NCI-H1436 (cell line): ENCODE measurements at places on chromosomes 3 and 15.

DNA sequence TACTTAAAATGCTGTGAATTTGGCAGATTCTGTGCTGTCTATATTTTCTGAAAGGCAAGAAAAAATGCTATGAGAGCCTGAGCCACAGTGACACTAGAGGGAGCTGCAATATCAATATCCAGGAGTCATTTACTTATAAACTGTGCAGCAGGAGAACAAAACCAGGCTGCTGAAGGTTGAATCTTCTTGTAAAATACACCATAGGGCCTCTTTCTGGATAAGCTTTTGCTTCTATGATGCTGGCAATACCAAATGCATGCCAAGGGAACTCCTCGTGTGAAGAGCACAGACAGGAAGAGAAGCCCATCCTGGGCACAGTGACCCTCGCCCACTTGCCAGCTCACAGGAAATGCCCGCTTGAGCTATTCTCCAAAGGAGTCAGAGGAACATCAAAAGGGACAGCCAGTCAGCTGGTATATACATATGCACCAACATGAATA is 48.0 kb upstream of the TSPAN3 start:
- peak; percentile 7 for DNase-seq

DNA sequence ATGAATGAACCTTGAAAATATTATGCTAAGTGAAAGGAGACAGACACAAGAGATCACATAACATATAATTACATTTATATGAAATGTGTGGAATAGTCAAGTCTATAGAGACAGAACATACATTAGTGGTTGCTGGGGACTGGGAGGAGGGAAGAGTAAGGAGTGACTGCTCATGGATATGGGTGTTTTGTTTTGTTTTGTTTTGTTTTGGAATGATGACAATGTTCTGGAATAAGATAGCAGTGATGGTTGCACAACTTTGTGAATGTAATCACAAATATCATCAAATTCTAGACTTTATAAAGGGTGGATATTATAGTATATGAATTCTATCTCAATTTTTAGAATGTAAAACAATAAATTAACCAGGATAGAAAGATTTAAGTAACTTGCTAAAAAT is 57.4 kb upstream of the PHLDB2 start:
- no peak for DNase-seq

- no peak for DNase-seq
Observed at GRCh38 chr15:99385865-99386264, 134.6 kb downstream of the LRRC28 start.

DNA sequence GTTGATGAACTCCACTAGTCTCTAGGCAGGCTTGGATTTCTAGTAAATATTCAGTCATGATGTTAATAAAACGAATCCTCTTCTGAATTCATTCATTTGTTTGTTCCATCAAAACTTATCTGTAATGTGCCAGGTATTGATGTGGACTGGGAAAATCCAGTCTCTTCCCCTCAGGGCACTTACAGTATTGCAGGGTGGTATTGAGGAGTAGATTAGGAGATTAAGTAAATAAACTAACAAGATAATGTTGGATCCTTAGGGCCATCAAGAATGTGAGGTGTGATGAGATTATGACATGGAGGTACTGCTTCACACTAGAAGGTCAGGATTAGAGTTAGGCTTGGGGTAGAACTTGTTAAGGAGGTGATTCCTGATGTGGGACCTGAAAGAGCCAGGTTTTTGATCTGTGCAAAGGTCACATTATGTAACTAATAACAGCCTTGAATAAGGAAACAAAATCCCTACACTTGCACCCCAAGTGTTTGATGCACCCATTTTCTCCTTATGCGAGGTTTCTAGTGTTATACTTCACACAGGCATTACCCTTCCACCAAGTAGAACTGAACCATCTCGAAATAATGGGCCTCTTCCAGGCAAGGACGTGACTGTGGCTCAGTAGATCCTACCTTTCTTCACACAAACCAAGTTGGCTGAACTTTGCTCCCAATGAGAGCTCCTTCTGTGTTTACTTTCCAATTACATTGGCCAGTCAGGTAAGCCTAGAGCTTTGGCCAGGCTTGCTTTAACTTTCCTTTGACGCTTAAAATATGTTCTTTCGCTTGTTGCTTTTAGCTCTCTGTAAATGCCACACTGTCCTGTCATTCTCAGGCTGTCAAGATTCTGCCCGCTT is 16.7 kb downstream of the MCTP2 start:
- DNase-seq: no peak

DNA sequence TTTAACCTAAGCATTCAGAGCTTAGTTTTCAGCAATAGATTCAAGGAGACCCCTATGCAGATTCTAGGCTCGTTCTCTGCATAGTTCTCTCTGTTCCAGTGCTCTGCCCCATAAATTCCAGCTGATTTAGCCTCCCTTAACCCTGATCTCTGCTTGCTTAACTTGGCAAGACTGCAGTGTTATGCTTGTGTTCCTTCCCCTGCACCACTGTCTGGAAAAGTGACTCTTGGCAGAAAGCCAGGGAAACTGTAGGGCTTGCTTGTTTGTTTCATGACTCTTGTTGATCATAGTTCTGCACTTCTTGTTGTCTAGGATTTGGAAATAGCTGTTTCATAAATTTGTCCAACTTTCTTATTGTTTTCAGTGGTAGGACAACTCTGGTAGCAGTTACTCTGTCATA is 40.1 kb downstream of the ANAPC13 start:
- no peak for DNase-seq

DNA sequence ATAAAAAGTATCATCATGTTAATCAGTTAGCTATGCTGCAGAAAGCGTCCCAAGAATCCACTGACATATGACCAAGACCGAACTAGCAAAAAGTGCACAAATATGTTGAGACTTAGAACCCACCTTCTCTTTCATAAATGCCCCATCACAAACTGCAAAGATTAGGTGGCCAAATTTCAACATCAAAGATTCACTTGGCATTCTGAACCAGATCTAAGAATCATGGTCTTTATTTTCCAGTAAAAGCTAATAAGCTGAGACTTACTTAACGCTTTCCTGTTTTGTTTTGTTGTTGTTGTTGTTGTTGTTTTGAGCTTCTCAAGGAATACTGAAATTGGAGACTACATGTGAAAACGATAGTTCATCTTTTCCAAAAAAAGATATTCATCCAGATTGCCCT is 62.4 kb downstream of the ZBTB20 start:
- no peak for DNase-seq

GRCh38 chr3:50300681-50301254 is 1.6 kb upstream of the HYAL3 start:
- DNase-seq: no peak

- DNase-seq: no peak
Observed at GRCh38 chr3:115785782-115786181, 162.5 kb downstream of the GAP43 start.

GRCh38 chr15:53115563-53115962 is 325.4 kb upstream of the ONECUT1 start:
- no peak for DNase-seq

GRCh38 chr3:182136008-182136910 is 424.5 kb downstream of the SOX2 start:
- DNase-seq: no peak

DNA sequence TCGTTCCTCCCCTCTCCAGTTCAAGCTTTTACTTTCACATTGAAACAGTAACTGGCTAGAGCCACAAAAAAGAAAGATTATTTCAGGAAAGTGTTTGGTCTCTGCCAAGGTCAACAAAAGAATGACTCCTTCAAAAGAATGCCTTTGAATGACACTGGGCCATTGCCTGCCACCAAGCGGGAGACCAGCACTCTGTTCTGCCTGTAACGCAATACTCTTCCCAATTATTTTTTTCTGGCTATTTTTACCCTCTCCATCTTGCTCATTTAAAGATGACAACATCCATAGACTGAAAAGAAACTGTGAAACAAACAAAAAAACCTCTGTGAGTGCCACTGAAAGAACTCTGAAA is 37.3 kb downstream of the EHHADH start:
- DNase-seq: no peak

GRCh38 chr3:43286841-43287499 is 630 bp downstream of the SNRK start:
- no peak for DNase-seq

GRCh38 chr3:171402281-171402680 is 57.9 kb downstream of the TNIK start:
- no peak for DNase-seq

GRCh38 chr3:39870706-39871105 is 61.3 kb downstream of the MYRIP start:
- no peak for DNase-seq

- DNase-seq: no peak
Observed at GRCh38 chr3:170714562-170715535, 129.0 kb upstream of the SLC7A14 start.

GRCh38 chr3:135897715-135898114 is 67.8 kb upstream of the PPP2R3A start:
- DNase-seq: no peak

- peak; percentile 32 for DNase-seq
Observed at GRCh38 chr3:69161587-69162307, 39.4 kb upstream of the LMOD3 start.

GRCh38 chr15:67216859-67217258 is 37.6 kb downstream of the AAGAB start:
- no peak for DNase-seq

DNA sequence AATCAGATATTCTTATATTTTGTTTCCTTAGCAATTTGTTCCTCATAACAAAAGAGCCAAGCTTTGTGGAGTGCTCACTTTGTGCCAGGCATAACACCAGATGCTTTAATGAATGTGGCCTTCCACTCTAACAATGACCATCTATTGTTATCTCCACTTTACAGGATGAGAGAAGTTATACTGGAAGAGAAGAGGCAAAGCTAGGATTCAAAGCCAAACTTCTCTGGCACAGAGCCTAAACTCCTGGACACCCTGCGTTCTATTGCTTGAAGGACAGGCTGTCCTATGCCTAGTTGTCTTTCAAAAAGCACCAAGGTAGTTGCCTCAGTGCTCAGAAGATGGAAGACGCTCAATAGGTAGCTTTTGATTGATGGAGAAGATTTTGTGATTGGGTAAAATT is 123.2 kb upstream of the FEZF2 start:
- DNase-seq: no peak

- no peak for DNase-seq
Observed at GRCh38 chr3:107641572-107642307, 119.0 kb downstream of the BBX start.

- no peak for DNase-seq
Observed at GRCh38 chr3:149151843-149152242, 22.4 kb downstream of the HPS3 start.

DNA sequence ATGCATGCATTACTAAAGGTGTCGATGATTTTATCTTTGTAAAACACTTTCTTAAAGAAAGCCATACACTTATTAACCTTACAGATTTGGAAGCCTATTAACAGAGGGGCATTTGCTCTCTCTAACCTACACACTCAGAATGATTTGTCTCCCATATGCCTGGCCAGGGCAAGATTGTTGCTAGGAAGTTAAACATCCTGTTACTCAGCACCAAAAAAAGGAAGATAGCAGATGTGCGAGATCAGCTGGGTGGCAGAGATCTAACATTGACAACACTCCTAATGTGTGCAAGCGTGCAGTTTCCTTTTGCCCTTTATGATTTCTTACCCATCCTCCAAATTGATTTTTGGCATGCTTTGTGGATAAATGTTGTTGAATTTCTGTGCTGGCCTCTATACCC is 73.9 kb upstream of the TMEM108 start:
- no peak for DNase-seq

DNA sequence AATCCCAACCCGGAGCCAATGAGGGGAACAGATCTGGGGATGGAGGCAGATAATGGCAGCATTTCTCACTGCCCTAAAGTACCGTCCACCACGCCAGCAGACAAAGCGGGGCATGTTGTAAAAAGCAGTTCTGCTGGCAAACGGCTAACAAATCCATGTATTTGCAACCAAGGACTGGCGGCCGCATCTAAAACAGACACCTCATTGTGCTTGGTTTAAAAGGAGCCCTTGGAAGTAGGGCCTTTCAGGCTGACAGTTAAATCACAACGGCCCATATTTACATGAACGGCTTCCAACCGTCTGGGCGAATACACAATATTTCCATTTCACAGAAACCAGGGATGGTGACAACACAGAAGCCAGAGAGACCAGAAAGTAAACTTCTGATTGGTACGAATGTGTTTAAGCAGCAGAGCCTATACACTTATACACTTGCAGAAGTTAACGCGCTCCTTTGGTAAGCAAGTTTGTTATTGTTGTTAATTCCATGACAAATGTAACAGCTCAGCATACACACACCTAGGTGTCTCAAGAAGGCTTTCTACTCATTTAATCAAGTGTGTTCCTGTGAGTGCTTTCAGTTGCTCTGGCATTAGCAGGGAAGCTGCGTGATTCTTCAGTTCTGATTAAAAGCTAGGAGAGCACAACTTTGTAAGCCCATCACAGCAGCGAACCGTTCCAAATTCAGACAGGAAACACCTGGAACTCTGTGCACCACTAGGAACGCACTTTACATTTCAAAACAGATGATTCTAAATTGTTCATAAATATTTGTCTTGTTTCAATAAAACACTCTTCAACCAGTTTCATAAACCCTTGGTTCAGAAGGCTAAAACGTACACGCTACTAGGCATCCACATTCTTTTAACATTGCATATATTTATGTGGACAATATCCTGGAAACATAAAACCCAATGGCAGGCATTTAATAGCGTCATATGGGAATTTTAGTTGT is 112.9 kb downstream of the PDZRN3 start:
- no peak for DNase-seq

GRCh38 chr3:122977746-122978466 is 49.7 kb downstream of the SEMA5B start:
- no peak for DNase-seq

- no peak for DNase-seq
Observed at GRCh38 chr15:44541282-44541958, 4.5 kb downstream of the EIF3J start.

- peak; percentile 58 for DNase-seq
Observed at GRCh38 chr3:25033407-25034029, 394.5 kb upstream of the RARB start.

GRCh38 chr15:90141646-90142045 is 39.4 kb upstream of the IDH2 start:
- DNase-seq: no peak

- no peak for DNase-seq
Observed at GRCh38 chr3:57048052-57048671, 12.3 kb upstream of the SPATA12 start.

GRCh38 chr3:136385457-136385856 is 135.3 kb downstream of the PCCB start:
- DNase-seq: no peak
